Osteocyte (in vitro differentiated cells): ENCODE measurements at places on chromosomes 4 and X. TPM values are rescaled to one million over a fixed set of nuclear protein-coding genes. Genes with fewer than 3 reads are reported as not detected.

GRCh38 chr4:38911257-38911656 lies 43.7 kb downstream of the FAM114A1 start:
- H3K4me3 ChIP-seq = no peak overlapping the region
- H3K36me3 ChIP-seq = peaks cover 64% of the 10 kb centered on the region
- H3K27ac ChIP-seq = no peak overlapping the region
- no peaks in the 10 kb centered on the region for H3K27me3 ChIP-seq
- H3K4me1 ChIP-seq = no peaks in the 10 kb centered on the region

DNA sequence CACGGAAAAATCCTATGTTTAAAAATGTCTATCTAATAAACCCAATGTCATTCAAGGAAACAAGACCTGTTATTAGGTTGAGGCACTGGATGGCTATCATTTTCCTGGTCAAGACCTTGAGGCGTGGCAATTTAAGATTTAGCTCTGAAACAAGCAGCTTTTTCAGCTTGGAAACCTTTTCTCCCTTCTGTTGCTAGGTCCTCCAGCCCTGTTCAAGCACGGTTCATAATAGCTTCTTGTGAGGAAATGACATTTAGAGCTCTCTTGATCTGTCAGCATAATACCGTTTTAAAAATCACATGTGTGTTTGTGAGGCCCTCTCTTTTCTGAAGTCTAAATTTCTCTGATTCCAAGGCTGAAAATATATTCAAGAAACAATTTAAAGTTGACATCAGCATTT lies 133.6 kb upstream of the GRPR start:
- no peak for DNase-seq
- peak overlapping the region; percentile 13 for H3K27ac ChIP-seq
- H3K27me3 ChIP-seq = peaks cover 4% of the 10 kb centered on the region
- H3K4me3 ChIP-seq = no peak overlapping the region

- no peak overlapping the region for H3K4me3 ChIP-seq
- DNase-seq = no peak
These were observed 463.2 kb downstream of the KLHL13 start for GRCh38 chrX:117653396-117653795.

The NUDT10 gene
- 0.39 and 0.59 TPM in 2 replicates for total RNA-seq

DNA sequence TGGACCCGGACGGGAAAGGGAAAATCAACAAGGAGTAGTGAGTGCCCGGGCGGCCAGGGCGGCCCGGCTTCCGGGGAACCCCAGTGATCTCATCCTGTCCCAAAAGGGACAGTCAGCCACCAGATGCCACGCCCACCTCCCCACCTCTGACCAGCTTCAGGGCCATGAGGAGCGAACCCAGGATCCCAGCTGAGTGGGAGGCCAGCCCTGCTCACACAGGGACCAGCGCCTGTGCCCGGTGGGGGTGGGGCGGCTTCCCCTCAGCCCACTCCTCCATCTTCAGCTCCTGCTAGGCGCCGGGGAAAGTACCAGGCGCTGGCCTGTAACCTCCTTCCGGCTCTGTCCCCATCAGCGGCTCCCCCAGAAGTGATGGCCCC lies 6.2 kb downstream of the MYL5 start:
- H3K27ac ChIP-seq = no peak overlapping the region
- no peaks in the 10 kb centered on the region for H3K36me3 ChIP-seq
- no peak for DNase-seq
- no peaks in the 10 kb centered on the region for H3K27me3 ChIP-seq
- H3K4me1 ChIP-seq = peaks cover 9% of the 10 kb centered on the region

The VBP1 gene
- 34.8 and 41.2 TPM in 2 replicates for total RNA-seq

DNA sequence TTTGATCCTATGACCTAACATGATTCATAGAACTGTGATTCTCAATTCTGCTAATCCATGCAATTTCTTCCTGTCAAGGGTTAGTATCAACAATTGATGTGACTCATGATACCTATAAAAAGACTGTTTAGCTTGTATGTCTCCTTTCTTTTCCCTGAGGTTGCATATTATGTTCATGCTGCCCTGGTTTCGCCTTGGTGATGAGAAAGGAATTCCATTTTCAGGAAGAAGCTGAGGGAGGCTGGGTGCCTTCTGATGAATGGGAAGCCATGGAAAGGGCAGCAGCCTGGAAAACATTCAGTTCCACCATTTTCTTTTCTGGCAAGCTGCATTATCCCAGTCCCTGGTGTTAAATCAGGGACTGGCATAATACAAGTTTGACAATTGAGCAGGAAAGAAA lies 976.5 kb downstream of the RPA4 start:
- no peaks in the 10 kb centered on the region for H3K27me3 ChIP-seq
- no peak for DNase-seq
- H3K4me1 ChIP-seq = no peaks in the 10 kb centered on the region
- no peaks in the 10 kb centered on the region for H3K36me3 ChIP-seq
- no peak overlapping the region for H3K27ac ChIP-seq
